WTC11 (cell line): ENCODE measurements at places on chromosomes 4 and X.
A peak's percentile ranks its signal among the peaks of the same experiment; 100 is the strongest.

GRCh38 chrX:119273420-119274192, 37.5 kb downstream of the PGRMC1 start:
- peak; percentile 83 for DNase-seq

DNA sequence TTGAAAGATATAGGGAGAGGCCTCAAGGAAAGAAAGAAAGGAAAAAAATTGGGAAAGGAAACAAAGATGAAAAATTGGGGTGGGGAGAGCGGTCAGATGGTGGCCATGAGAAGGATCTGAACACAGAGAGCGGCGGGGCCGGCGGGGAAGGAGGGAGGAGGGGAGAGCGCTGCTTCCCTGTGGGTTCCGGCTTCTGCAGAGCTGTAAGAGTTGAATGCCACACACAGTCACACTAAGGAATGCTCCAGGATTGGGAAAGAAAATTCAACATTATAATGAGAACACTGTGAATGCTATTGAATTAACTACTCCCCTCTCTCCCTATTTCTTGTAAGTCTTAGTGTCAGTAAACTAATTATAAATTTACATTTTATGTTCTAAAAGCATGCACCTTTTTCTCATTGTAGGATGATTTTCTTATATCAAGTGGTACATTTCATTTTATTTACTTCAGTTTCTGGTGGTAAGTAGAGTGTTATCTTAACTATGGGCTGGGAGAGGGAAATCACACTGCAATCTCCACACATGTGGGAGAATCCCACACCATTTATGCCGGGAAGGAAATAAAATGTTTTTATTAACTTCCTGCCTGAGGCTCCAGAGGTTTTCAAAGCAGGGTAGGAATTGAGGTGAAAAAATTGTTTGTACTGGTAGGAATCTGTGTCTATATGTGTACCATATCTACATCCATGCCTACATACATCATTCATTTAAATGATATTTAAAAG, 904 bp downstream of the F11 start:
- DNase-seq, result peak; percentile 61

- DNase-seq, result no peak
Measured at GRCh38 chr4:6402566-6403399, 69.6 kb downstream of the PPP2R2C start.

DNA sequence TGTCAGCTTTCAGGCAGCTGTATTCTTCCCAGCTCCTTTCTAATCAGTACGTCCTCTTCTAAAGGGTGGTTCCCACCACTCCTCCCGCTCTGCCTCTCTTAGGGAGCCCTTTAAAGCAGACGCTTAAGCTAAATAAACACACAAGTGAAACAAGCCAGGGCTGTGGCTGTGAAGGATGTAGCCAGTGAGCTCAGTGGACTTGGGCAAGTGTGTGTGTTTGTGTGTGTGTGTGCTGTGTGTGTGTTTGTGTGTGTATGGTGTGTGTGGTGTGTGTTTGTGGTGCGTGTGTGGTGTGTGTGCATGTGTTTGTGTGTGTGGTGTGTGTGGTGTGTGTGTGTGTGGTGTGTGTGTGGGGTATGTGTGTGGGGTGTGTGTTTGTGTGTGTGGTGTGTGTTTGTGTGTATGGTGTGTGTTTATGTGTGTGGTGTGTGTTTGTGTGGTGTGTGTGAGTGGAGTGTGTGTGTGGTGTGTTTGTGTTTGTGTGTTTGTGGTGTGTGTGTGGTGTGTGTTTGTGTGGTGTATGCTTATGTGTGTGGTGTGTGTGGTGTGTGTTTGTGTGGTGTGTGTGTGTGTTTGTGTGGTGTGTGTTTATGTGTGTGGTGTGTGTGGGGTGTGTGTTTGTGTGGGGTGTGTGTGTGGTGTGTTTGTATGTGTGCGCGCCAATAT, 283.3 kb downstream of the PTTG2 start:
- DNase-seq, result no peak

DNA sequence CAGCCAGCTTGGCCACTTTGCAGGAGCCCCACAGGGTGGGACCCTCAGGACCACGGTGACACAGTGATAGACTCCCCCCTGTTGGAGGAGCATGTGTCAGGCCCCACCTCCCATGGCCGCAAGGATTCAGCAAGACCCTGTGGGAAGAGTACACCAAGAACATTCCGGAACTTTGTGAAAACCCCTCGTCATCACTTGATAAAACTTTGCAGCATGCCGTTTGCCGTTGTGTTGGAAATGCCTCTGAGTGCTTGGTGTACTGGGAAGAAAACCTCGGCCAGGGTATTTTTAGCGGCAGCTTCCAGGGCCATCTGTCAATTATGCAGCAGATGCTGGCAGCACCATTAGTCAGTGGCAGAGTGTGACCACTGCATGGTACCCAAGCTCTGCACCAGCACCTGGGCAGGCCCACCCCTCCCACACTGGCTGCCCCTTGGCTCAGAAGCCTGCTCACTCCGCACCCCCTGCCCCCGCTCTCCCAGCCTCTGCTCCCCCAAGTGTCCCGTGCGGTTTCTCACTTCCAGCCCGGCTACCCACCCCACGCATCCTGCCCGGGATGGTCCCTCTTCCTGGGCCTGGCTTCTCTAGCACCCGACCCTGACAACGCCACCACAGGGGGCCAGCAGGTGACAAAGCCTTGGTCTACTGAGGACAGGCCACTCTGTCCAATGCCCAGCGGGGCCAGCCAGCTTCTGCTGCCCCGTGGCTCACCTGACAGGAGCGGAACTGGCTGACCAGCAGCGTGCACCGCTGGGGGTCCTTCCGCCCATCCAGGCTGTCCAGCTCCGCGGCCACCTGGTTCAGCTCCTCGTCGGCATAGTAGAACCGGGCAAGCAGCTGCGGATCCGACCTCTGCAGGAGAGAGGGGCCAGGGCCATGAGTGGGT, 65.0 kb downstream of the ZFYVE28 start:
- no peak for DNase-seq

DNA sequence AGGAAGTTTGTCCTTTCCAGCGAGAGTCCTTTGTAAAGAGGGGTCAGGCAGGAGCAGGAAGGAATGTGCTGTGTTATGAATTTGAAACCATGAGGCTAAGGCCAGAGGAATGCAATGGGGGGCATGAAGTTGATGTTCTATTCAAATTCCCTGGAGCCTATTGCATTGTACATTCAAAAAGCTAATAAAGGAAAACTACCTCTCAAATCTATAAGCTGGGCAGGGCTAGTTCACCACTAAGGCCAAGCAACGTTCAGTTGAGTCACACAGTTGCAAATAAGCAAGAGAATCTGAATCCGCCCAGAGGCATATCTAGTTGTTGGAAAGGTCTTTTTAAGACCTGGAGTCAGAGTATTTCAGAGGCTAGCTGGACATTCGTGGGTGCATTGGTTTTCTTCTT, 148.3 kb downstream of the DCTD start:
- no peak for DNase-seq

DNA sequence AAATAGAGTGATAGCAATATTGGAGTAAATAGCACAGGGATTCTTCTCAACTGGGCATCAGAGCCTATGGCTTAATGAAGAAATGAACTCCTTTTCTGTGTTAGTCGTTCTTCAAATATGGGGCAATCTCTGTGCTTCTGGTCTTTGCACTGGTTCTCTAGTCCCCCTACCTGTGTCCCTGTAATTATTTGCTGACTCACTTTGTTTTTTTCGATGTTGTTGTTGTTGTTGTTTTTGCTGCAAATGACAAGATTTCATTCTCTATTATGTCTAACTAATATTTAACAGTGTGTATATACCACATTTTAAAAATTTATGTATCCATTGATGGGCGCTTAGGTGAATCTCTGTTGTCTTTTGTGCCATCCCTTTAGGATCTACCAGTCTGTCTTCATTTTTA, 2137.8 kb upstream of the TENM3 start:
- DNase-seq, result no peak

- DNase-seq, result no peak
Measured at GRCh38 chr4:120070196-120070595, 3.5 kb upstream of the MAD2L1 start.

DNA sequence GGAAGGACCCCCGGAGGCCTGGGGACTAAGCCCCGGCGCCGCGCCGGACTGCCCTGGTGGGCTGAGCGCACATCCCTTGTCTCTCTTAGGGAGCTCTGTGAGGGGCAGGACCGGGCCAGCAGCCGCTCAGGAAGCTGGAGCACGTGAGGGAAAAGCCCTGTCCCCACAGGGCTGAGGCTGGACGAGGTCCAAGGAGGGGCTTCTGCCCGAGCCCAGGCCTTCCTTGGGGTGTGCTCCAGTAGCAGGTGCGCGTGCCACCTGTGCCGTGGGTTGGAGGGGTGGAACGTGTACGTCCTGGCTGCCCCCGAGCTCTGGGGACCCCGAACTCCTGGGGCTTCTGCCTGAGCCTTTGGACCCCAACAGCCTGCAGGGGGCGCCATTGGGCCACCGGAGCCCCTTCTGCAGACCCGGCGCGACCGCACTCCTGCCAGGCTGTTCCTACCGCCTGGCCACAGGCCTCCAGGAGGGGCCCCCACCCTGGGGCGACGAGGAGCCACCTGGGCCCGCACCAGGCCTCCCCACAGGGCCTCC, 27.2 kb downstream of the TACC3 start:
- peak; percentile 91 for DNase-seq

DNA sequence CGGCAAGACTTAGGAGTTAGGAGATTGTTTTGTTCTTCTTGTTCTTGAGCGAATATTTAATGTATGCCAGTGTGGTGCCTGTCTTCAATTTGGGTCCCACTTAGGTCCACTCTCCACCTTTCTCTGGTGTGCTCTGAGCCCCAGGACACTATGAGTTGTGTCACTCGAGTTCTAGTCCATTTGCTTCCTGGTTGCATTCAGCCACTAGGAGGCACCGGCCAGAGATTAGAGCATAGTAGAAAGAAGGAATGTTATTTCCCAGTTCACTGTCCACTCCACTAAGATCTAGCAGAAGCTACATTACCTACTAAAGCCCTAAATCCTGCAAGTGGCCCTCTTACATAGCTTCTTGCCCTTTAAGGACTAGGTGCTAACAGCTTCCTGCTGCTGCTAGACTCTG, 326.9 kb downstream of the NAF1 start:
- peak; percentile 45 for DNase-seq

DNA sequence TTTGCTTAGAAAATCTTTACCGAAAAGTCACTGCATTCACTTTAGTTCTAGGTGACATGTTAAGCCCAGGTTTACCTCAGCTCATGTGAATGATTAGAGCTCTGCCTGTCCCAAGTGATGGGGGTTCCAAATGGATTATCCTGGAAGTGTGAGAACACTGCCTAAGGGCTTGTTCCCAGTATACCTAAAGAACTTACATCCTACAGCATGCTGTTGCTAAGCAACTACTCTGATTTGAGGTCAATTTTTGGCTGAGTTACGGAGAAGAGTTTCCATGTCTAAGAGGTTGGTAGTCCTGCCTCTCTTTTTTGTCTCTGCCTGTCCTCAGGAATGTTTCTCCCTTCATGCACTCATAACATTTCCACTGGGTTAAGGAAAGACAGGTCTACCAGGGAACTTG, 67.6 kb upstream of the UGT2B15 start:
- DNase-seq, result no peak

GRCh38 chrX:153400146-153401132, 711 bp downstream of the PNMA6E start:
- peak; percentile 73 for DNase-seq

- no peak for DNase-seq
Measured at GRCh38 chrX:139691493-139691842, 16.5 kb downstream of the MCF2 start.

DNA sequence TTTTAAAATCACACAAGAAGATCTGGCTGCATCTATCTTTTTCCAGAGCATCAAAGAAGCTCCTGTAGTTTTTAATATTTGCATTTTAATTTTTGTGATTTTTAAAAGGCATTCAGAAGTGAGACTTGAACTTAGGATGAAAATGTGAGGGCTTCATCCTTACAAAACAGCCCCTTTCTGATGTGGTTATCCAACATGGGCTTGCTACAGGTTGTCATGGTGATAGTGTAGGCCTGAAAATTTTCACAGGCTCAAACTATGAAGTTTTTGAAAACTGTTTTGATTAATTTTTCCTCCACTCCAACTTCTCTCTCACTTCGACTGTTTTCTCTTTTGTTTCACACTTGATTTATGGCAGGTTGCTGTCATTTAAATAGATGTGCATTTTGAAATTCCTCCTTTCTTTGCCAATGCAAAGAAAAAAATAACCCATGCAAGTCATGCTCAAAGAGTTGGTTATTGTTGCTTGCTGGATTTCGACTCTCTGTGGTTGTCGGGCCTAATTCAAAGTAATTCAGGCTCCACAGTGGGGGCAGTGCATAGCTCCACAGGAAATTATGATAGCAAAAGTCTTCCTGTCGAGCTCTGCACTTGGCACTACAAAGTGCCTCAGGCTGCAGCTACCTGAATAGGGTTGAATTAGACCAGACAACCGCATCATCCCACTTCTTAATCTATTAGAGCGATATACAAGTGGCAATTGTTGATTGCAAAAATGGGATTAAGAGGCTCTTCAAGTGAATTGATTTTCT, 201.0 kb upstream of the GPR101 start:
- DNase-seq, result no peak

DNA sequence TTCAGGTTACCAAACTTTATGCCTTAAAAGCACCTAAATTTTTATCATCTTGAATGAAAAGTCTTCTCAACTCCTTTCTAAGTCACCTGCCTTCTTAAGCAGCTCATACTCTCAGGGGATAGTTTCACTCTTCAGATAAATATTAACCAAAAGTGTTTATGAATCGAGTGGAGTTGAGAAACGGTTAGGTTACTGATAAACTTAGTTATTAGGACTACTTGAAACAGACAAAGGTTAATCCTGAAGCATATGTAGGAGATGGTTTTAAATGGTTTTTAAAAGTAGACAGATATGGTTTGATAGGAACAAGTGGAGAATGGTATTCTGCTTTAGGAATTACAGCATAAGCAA, 32.8 kb downstream of the CLDN22 start:
- no peak for DNase-seq

DNA sequence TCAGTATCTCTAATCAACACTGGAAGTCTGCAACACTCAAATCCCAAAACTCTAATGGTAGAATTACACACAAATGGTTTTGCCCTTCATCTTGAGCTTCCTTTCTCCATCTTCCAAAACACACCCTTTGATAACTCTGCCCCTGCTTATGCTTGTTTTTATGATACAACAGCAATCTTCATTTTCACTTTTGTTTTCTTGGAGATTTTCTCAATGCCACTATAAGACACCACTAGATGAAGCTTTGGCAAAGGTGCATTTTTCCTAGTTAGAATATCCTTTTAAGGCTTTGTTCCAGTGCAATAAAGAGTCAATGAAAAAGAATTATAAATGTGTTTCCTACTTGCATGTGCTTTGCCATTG, 472.4 kb upstream of the NWD2 start:
- DNase-seq, result no peak

DNA sequence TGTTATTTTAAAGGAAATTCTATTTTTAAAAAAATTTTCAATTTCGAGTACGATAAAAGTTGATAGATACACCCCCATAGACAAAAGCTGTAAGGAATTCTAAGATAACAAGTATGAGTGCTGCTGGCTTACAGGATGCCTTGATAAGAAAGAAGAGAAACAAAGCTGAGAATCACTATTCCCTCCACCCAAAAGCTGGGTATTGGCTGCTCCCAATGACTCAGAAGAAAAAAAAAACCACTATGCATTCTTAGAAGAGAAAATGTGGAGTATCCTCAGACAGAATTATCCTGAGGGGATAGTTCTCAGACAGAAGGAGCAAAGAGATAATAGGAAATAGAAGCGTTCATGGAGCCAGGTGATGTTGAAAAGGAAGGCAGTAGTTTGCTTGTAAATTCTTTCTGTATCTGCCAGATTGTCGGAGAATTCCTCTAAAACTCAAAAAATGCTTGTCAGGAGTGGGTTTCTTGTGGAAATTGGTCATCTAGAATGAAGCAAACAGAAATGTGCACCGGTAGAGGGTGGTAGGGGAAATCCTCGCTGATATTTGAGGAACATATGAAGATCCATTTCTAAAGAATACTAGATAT, 217.5 kb upstream of the ADAMTS3 start:
- no peak for DNase-seq
